ENCODE measurements at places on chromosomes 6 and 20.

GRCh38 chr6:40135491-40136072 lies 201.3 kb upstream of the MOCS1 start:
- DNase-seq: peak; percentile 1

DNA sequence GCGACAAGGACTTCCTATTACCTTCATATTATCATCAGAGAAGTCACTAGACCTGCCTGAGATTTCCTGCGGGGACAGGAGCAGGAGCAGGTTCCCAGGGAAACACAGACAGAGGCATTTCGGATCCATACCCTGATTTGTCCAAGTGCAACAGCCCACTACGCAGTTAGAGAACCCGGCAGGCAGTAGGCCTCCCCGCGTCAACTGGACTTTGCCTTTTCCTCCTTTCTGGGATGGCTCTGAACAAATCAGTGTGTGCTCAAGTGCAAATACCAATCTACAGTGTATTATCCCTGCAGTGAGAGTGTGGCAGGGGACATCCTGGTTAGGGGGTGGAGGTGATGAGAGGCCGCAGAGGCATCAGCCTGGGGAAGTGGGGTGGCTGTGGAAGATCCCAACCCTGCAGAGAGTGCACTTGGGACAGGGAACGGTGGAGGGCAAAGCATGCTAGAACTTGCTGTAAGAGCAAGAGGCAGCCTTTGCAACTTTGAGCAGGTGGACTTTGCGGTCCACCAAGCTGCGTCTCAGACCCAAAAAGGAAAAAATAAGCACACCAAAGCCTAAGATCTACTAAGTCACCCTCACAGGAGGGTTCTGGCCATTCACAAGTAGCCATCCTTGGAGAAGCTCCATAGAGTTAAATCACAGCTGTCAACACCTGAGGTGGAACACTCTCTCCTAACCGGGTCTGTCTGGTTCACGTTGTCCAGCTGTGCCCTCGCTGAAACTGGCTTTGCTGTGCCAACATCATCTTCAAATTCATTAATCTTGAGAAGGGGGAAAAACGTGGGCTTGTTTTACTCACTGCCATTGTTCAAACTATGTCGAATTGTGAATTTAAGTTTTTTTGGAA lies 159.1 kb downstream of the ZDHHC14 start:
- DNase-seq: no peak

DNA sequence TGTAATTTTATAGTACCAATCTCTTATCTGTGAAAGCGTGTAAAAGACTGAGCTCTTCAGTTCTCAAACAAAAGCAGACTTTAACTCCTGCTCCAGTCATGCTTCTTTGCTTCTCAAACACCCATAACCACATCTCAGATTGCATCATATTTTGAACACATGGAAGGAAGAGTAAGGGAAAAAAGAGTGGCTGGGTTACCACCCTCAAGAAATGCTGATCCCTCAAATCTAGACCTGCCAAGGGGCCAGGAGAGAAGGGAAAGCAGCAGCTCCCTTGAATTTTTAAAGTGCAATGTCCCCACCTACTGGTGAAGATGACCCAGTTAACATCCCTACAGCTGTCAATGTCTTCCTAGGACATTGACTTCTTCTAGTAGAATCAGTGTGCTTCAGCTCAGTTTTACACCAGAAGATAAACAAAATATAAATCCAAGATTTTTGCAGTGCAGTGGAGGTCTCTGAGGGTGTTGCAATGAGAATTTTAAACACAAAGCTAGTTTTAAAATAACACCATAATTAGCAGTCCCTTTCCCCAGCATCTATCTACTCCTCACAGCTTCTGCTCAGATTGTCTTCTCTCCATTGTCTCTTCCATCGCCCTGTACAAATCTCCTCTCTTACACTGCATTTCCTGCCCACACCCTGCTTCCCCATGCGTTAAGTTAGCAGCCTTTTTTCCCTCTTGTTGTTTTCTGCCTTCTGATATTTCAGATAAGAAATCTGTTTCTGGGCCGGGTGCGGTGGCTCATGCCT lies 22.6 kb upstream of the HLA-DQB2 start:
- DNase-seq: peak; percentile 84

- DNase-seq: peak; percentile 90
These were observed at the start of gene LY6G5C for GRCh38 chr6:31680226-31681134. LY6G5C (minus strand) TSS chr6:31681067; CDS start chr6:31680373, 694 bp downstream.

- no peak for DNase-seq
These were observed 128.9 kb downstream of the FOXC1 start for GRCh38 chr6:1738558-1739081.
